ENCODE measurements at places on chromosomes 7 and 10.

DNA sequence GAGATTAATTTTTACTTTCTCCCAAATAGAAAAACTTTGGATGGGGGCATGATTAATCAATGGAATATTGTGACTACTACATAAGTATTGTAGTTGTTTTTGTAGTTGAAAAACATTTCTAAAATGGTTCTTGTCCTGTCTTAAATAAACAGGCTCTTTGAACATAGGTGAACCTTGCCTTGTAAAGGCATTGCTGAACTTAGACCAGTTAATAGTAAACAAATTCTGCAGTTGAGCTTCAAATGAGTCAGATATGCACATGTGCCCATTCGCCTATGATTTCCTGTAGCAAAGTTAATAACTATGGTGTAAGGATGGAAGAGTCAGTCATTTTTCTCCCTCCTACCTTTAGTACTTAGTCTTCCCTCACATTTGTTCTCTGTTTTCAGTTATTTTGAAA lies 22.6 kb downstream of the CUTC start:
- DNase-seq: no peak

- DNase-seq: no peak
These were observed 36.4 kb downstream of the MINPP1 start for GRCh38 chr10:87541114-87541513.

DNA sequence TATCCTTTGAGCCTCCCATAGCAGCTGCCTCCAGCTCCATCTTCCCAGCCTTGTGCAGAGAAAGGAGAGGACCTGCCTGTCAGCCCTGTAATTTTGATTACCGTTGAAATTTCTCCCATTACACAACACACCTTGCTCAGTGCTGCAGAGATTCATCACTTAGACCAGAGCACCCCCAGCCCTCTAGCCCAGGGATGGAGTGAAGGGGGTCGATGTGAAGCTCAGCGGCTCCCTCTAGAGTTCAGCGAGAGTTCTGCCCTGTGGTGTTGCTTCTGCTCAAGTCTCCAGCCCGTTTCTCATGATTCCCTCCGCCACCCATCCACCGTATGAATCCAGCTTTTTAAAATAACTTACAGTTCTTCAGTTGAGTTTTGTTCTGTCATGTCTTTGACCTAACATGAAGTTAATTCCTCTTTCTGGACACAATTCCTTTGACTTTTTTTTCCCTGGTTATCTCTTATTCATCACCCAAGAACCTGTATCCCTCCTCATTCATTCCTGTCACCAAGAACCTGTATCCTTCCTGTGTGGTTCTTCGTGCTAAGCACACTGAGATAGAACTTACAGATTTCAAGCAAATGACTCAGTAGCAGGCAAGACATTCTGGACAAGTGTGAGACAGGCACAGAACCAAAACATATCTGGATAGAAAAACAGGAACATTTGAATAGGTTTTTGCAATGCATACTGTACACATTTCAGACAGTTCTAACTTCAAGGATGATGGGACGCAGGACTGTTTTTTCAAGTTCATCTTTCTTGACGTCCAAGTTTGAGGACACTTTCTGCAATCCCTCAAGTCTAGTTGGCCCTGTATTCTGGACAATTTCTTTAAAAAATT lies 35.0 kb upstream of the ZNF32 start:
- DNase-seq: no peak

- DNase-seq: no peak
These were observed 260.6 kb upstream of the DKK1 start for GRCh38 chr10:52053497-52053896.

GRCh38 chr10:3869036-3869435 lies 84.0 kb upstream of the KLF6 start:
- DNase-seq: no peak

GRCh38 chr7:103705542-103705941 lies 259.5 kb upstream of the SLC26A5 start:
- no peak for DNase-seq

DNA sequence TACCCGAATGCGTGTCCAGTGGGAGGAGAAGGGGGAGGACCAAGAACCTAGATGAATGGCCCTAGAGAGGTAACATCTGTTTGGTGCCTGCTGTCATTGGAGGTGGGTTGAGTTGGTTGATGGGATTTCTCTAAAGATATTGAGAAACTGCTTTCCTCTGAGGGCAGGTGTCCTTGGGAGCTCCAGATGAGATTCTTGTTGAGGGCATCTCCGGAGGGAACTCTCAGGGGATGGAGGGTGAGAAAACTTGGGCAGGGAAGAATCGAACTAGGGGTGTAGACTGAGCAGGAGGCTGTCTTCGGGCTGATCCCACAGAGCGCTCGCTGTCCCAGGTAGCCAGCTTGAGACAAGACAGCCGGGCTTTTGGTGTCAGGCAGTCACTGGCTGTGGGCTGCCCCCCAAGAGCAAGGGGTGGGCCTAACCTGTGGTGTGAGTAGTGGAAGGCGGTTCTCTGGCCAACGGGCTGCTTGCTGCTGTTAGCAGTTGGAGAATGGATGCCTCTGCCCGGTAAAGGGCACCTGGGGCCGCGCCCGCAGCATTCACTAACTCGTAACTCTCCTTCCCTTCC lies 3.7 kb downstream of the IRF5 start:
- no peak for DNase-seq

- no peak for DNase-seq
These were observed 90.0 kb downstream of the PLXNA4 start for GRCh38 chr7:132486274-132486610.

GRCh38 chr7:40327873-40328272 lies 193.1 kb downstream of the SUGCT start:
- no peak for DNase-seq

Data from astrocyte of the cerebellum (primary cell).